ENCODE measurements at places on chromosomes 5 and 9.

DNA sequence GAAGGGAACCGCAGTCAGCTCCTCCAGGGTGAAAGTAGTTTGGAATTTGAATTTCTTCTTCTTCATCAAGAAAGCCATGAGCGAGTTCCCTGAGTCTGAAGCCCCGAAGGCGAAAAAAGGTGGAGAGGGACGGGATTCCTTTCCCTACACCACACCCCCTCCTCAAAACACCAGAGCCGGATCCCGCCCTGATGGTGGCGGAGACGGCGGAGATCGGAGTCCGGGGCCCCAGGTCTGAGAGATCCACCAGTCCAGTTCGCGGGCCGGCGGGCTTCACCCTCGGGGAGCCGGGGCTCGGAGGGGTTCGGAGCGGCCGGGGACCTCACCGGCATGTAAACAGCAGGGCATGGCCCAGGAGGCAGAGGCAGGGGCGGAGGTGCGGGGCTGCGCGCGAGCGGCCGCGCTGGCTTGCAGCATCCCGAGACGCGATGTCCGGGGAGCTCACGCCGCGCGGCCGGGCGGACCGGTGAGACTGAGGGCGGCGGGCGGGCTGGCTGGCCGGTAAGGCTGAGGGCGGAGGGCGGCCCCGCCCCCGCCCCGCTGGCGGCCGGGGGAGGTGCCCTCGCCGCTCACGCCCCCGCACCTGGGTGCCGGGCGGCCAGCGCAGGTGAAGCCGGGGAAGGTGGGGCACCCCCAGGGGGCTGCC, 606 bp downstream of the EEIG1 start:
- peak; percentile 57 for DNase-seq

- DNase-seq = no peak
Measured at GRCh38 chr9:80012557-80013330, 441.0 kb downstream of the TLE4 start.

DNA sequence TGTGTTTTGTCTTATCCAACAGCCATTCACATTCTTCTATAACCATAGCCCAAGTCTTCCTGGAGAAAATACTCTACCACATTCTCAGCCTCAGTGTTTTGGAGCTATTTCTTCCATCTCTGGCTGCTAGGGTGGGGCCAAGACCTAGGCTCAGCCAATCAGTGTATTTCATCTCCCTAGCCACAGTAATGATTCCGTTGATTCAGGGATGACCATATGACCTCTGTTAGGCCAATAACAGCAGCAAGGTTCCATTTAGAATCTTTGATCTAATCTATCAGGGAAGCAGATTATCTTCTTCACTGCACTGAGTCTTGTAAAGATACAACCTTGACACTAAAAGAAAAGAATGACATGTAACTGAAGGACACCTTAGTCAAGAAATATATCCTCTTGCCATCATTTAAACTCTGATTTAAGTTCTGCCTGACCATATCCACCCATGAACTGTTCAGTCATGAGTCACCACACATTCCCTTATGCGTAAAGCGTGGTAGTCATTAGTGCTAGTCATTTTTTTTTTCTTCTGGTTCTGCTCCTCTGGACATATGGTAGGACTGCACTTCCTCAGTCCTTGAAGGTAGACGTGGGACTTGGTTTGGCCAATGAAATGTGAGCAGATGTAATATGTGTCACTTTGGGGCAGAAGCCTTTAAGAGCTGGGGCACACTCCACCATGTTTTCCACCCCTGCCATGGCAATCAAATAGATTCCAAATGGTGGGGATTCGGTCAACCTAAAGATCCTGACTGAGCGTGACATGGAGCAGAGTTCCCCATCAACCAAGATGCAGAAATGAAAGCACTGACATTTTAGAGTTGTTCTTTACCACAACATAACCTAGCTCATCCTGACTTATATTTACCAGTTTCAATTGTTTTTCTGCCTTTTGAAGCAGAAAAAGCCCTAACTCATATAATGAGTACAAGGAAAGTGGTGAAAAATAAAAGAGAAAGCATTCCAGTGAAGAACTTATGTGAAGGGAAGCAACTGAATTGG, 12.7 kb upstream of the PRELID2 start:
- DNase-seq = no peak

- no peak for DNase-seq
Measured at GRCh38 chr9:3455094-3455493, 70.7 kb downstream of the RFX3 start.

DNA sequence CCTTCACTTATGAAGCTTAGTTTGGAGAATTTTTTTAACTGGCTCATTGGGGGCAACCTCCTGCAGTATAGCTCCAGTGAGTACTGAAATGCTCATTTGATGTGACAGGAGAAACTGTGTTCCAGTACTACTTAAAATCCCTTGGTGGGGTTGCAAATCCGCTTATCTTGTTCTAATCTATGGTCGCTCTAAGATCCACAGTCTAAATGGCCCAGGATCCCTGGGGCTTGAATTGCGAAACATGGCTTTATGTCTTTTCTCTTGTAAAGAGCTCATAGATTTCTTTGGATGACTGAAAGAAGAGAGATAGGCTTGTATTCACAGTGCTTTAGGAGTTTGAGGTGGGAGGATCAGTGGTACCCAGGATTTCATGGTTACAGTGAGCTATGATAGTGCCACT, 52.7 kb downstream of the ADAMTSL1 start:
- DNase-seq = no peak

DNA sequence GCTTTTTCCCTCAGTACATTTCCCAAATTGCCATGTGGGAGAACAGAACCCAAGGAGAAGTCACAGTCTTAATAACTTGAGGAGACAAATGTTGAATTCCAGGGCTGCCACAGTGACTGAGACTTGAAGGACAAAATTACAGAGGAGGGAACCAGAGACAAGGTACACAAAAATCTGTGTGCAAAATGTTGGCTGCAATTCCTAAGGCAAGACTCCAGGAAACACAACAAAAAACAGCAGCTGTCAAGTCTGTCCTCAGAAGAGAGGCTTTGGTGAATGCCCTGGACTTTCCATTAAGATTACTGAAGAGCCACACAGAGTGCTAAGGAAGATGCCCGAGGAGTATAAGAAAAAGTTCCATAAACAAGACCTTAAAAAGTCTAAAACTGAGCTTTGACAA, 21.1 kb downstream of the AP3B1 start:
- DNase-seq = no peak

- DNase-seq = peak; percentile 89
Measured at GRCh38 chr9:136539427-136540421, 6.1 kb downstream of the NOTCH1 start.

GRCh38 chr9:81531511-81531910, 157.8 kb downstream of the TLE1 start:
- no peak for DNase-seq

DNA sequence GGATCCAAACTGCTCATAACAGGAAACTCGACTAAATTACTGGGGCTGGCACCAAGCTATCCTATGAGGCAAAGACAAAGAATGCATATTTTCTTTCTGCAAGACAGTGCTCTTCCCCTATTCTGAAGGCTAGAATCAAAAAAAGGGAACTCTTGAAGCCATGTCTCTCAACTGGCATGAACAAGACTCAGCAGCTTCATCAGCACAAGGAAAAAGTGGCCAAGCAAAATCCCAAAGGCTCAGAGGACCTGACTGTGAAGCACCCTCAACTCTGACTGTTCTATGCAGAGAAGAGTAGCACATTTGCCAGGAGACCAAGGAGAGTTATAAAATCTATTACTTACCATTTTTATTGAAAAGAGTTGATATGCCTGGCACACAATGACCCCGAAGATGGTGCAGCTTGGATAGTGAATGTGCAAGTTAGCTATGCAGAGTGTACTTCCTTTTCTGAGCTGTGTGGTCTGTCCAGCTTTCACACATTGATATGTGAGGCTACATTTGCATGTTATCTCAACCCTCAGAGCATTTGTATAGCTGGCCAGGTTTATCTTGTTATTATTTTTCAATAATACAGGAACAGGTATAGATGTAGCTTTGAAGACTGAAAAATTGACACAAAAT, 51.0 kb upstream of the FYB1 start:
- no peak for DNase-seq

DNA sequence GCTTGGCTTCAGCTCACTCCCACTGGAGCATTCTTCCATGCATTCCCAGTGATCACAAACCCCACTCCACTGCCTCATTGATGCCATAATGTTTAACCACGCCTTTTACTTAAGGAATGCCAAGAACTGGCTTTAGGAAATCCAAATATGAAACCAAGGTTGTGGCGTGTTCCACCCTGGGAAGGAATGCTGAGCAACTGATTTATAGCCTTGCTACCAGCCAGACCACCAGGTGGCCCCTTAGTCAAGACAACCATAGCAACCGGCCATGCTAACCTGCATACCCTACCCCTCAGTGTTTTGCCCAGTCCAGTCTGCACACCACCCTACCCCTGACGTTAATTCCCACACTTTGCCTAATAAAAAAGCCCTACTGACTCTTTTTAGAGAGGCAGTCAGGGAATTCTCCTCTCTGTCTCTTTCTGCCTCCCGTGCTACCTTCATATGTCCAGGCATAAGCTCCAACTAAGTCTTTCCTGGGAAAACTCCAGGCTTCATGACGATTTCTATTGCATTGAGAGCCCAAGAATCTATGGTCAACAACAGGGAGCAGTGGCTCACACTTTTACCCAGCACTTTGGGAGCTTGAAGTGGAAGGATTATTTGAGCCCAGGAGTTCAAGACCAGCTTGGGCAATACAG, 27.0 kb upstream of the PRRC2B start:
- DNase-seq = no peak

DNA sequence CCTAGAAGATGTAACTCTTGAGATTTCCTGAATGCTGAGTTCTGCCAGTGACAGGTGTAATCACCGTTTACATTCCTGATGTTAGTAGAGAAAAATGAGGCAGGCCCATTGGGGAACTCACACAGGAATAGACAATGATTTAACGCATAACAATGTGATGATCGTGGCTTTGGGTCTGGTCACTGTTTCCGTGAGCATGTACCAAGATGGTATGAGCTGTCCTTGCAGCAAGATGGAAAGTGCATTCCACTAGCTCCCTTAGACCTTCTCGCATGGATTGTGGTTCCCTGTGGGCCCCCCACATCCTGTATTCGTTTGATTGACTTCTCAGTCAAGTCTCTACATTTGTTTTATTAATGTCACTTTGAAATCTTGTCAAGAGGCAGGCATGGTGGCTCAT, 124.0 kb upstream of the DAP start:
- no peak for DNase-seq

- DNase-seq = no peak
Measured at GRCh38 chr5:91007780-91008402, 375.2 kb downstream of the ARRDC3 start.

DNA sequence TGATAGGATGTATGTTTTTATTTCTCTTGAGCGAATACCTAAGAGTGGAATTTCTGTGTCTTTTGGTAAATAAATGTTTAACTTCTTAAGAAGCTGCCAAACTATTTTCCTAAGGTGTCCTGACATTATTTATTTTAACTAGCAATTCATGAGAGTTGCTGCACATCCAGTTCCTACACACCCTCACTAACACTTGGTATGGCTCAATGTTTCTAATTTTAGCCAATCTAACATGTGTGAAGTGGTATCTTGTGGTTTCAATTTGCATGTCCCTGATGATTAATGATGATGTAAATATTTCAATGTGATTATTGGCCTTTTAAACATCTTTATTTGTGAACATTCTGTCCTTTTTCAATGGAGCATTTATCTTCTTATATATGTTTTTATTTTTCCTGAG, 2095.5 kb upstream of the C9orf72 start:
- no peak for DNase-seq

DNA sequence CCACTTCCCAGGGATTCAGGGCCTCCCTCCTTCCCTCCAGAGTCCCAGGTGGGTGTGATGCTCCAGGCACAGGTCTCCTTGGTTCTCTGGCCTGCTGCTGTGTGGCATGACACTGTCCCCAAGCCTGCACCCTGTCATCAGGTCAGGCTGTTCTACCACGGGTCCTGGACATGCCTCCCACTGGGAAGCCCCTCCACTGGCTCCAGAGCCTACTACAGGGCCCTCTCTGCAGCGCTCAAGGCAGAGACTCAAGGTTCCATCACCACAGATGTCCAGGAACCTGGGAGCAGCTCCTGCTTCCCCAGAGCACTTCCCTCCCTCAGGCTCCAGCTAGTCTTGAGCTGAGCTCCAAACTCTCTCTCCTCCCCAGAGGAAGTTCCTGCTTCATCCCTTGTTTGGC, 237.3 kb downstream of the PBX3 start:
- DNase-seq = no peak

- DNase-seq = no peak
Measured at GRCh38 chr9:137302449-137303150, 529 bp upstream of the NRARP start.

DNA sequence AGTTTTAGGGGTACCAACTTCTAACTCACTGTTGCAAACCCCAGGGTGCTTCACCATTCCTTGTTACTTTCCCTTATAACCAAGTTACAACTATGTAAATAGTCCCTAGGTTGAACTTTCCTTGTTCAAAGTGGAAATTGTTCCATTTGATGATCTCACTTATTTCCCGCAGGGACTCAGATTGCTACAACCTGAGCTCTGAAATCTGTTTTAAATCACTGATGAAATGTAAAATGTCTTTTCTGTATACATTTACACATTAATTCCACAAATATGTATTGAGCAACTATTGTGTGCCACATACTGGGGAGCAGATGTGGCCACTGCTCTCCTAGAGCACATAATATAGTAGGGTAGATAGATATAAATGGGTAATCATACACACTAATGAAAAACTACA, 69.1 kb upstream of the TARS1 start:
- no peak for DNase-seq

DNA sequence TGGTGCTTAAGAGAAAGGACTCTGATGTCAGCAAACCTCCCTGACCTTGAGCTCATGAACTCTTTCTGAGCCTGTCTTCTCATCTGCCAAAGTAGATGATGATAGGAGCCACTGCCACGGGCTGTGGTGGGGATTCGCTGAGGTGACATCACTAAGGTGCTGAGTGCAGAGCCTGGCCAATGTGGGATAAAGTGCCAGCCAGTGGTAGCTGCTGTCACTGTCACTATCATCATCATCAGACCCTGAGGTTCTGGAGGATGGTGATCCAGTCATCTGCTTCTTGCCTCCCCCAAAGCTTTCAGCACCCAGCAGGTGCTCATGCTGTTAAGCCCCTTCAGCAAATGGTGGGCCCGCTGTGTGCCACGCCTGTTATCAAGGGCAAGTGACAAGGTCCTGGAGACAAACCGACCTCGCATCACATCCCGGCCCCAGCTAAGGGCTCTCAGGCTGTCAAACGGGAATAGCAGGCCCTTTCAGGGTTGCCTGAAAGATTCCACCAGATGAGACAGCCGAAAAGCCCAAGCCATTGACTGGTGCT, 6.4 kb downstream of the FPGS start:
- no peak for DNase-seq

DNA sequence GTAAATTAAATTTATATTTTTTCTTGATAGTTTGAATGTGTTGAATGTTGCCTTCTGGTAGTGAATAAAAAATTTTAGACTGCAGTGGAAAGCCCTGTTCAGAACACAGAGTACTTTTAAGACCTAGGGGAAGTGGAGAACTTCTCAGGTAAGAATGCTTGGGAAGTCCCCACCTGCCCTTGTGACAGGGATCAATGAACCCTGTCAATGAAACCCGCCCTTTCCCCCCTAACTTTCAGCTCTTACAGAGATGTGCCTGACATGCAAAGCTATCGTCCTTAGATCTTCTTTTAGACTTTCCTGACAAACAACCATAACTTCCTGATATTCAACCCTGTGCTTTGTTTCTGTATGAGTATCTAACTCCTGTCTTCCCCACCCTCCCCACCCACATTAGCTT, 562.7 kb downstream of the TLE4 start:
- DNase-seq = peak; percentile 53

GRCh38 chr5:115898656-115899055, 56.9 kb downstream of the AP3S1 start:
- no peak for DNase-seq
